ENCODE measurements at places on chromosomes 6 and 20.

DNA sequence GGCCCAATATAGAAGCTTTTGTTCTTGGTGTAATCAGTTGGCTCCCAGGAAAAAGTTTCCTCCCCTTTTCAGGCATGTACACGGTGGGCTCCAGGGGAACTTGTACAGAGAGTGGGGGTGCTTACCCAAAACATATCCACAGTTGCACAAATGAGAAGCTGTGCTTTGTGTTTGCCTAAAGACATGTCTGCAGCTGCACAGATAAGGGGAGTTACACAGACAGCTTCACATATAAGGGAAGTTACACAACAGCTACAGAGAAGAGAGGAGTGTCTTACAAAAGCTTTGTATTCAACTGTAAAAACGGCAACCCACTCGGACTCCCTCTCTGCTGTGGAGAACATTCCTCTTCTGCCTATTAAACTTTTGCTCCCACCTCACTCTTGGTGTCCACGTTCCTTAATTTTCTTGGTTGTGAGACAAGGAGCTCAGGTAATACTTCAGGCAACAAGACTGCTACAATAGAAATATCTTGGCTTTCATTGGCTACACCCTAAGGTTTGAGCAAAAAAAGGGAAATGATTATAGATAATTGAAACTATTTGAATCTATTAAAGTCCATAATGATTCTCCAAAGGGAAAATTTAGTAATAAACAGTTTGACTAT, 7.4 kb upstream of the PNRC1 start:
- no peak for DNase-seq

GRCh38 chr6:127207591-127208120, 59.0 kb upstream of the RNF146 start:
- DNase-seq = no peak

DNA sequence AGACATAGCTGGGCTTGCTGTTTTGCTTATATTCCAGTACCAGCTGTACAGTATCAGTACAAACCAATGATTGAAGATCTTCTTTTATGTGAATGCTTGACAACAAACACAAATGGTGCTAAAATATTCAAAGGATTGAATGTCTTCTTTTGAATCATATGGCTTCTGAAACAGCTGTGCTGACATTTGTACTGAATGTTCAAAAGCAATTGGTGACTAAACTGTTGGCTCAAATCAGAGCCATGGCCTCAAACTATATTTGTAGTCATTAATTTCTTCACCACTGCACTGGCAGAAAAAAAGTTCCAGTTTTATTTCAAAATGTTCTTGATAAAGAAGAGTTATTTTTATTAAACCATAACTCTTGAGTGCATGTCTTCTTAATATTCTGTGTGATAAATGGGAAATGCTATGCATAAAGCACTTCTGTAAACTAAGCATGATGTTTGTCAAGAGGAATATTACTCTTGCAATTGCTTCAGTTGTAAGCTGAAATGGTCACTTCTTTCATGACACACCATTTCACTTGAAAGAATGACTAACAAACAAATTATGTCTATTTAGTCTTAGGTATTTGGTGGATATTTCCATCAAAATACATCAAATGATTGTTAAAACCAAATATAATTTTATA, 45.9 kb upstream of the CENPW start:
- DNase-seq = no peak

- DNase-seq = no peak
Observed at GRCh38 chr20:363319-364078, 16.6 kb downstream of the NRSN2 start.

GRCh38 chr20:58096880-58097423, 131.5 kb downstream of the ANKRD60 start:
- DNase-seq = no peak

DNA sequence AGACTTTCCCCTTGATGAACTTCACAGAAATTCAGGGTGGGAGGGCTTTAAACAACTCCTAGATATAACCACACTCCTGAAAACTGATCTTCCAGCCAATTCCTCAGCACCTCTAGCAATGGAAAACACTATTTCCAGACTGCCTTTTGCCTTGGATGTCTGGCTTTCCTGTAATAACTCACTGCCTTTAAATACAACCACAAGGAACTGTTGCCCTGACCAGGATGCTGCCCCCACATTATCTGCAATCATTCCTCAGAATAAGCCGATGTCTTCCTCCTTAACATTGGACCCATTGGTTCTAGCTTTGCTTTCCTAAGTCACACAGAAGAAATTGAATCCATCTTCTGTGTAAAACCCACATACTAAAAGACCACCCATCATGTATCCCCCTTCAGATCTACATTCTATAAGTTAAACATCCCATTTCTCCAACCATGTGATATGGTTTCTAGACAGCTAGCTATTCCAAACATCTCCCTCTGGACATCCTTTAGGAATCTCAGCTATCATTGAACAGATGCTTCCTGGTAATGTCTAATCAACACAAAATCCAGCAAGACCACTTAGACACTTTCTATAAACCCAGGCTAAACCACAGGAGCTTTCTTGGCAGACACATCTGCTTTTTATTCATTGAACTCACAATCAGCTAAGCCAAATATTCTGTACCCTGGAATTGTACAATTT, 95.9 kb upstream of the KCNQ5 start:
- DNase-seq = no peak

DNA sequence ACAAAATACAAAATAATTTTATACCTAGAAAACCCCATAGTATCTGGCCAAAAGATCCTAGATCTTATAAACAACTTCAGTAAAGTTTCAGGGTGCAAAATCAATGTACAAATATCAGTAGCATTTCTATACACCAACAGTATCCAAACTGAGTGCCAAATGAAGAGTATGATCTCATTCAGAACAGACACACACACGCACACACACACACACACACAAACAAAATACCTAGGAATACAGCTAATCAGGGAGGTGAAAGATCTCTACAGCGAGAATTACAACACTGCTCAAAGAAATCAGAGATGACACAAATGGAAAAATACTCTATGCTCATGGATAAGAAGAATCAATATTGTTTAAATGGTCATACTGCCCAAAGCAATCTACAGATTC, 49.2 kb downstream of the TOMM6 start:
- DNase-seq = no peak

- DNase-seq = no peak
Observed at GRCh38 chr6:126300126-126300525, 39.8 kb upstream of the CENPW start.

DNA sequence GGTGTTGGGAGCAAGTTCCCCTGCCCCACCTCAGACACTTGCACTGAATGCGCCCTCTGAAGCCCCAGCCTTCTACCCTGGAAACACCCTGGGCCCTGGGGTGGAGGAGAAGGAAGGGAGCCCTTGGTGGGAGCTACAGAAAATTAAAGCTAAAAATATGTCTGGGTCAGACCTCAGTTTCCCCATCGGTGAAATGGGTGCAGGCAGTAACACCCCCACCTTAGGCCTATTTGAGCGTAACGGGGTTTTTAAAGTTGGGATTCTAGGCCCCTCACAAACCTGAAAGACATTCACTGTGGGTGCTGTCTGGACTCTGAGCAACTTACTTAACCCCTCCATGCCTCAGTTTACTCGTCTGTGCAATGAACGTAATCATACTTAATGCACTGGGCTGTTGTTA, 19.3 kb upstream of the CDH22 start:
- DNase-seq = no peak

DNA sequence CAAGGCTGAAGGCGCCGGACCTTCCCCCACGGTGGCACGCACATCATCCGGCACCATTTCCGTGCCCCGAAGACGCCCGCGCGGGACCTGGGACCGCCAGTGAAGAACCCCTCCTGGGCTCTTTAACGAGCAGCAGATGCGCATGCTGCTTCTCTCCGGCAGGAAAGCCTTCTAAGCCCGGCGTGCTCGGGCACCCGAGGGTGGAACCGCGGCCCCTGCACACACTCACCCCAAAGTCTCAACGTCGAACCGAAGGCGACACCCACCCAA, 240 bp downstream of the FOXQ1 start:
- no peak for DNase-seq

- no peak for DNase-seq
Observed at GRCh38 chr6:14501914-14502313, 384.3 kb downstream of the CD83 start.

GRCh38 chr6:132231121-132231884, 170.0 kb downstream of the MOXD1 start:
- DNase-seq = no peak

DNA sequence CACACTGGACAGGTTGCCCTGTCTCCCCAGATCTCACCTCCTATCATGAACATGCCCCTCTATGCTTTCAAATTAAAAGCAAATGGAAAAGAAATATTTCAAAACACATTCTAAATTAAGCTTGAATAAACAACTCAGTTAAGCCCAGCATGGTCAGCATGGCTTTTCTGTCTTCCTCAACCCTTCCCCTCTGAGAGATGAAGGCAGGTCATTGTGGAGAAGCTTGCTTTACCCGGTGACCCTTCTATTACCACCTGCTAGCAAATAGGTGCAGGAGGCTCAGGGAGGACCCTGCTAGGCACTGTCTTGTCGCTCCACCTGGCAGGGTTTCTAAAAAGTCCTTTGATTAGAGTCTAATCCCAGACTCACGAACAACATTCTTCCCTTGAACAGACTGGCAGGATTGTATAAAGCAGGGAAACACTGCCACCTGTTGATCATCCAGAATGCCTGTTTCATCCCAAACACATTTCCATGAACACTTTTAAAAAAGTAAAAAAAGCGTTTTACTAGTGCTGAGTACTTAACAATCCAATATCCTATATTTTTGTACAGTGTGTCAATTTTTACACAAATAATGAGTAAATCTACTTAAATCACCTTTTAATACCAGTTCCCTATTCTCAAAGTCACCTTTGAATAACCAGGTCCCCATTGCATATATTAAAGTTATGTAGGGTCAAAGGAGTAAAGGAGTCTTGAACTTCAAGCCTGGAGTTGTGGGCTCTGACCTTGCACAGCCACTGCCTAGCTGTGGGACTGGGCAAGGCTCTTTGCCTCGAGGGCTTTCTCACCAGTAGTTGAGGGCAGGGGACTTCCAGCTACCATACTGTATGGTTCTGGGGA, 75.5 kb downstream of the GPR6 start:
- DNase-seq = no peak

DNA sequence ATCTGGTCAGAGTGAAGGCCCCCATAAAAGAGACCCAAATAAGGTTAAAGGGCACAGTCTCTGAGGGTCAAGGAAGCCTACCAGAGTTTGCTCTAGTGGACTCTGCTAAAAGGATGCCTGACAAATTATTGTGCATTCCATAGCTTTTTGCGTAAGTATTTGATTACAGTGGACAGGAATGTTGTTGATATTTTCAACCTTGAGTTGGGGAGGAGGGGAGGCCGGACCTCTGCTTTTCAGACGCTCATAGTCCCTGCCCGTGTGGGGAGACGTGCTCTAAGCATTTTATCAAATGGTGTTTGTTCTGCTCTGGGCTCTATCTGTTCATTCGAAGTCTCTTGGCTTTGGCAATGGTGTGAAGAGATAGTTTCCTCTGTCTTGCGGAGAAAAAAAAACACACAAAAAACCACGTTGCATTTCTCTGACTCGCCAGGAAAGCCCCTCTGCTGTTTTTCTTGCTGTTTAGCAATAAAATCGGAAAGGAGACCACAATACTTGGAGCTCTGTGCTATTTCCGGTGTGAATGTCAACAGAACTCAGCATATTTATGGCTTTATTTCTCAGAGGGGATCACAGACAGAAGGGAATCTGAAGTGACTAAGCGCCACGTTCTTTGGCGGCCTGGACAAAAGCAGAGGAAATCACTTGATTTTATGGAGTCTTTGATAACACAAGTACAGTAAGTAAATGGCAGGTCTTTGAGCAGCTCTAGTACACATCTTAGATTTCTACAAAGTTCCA, 159.8 kb downstream of the ZFP64 start:
- DNase-seq = no peak

DNA sequence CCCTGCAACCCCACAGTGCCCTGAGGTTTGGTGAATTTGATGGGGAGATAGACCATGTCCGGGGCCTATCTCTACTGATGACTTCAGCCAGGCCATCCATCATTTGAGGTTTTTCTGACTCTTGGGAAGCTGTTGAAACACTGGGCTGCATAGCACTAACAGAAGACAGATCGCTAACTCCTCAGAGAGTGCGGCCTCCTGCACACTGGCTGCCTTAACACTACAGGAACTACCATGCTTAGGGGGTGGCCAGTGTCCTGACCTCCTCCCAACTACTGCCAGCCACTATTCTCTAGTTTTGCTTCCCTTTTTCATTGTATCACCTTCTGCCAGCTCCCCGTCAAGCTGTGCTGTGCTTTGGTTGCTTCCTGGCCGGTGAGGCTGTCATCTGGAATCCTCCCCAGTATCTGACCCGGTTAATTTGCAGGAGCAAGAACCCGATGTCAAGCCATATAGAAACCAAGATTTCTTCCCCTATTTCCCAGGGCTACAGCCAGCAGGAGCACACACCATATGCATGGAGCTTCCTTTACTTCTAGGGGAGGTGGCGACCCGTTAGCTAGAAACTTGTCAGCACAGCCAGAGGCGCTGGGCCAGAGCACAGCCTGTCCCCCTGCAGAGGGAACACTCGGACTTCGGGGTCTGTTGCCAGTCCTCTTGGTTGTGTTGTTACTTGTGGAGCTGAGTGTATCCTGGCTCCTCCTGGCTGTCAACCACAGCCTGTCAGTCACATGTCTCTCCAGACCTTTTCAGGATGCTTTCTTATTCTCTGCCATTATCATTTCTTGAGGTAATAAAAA, 57.3 kb upstream of the TRAF3IP2 start:
- DNase-seq = no peak

GRCh38 chr6:167574431-167575151, 249.7 kb downstream of the TTLL2 start:
- DNase-seq = no peak

- no peak for DNase-seq
Observed at GRCh38 chr6:90297867-90298381, 1.3 kb upstream of the BACH2 start.

GRCh38 chr6:72835749-72836148, 213.9 kb downstream of the KCNQ5 start:
- DNase-seq = no peak

GRCh38 chr6:131828951-131829350, 21.1 kb downstream of the ENPP1 start:
- DNase-seq = no peak

GRCh38 chr6:391559-392440, at the start of gene IRF4:
TSS of gene IRF4 (plus strand) at chr6:391752. CDS start at chr6:393153, 1,401 bp downstream.
- DNase-seq = peak; percentile 81

GRCh38 chr6:34115403-34115795, 30.5 kb downstream of the GRM4 start:
- no peak for DNase-seq

GRCh38 chr6:87308970-87309369, 13.4 kb upstream of the SMIM8 start:
- DNase-seq = no peak

All from stimulated activated CD4-positive, alpha-beta T cell treated with anti-CD3 and anti-CD28 coated beads, Interleukin-15, amount 100 ng/mL, for 1 hour (primary cell).